Smooth muscle cell of the coronary artery (primary cell): ENCODE measurements at places on chromosomes 7 and 10. TPM values are rescaled to one million over a fixed set of nuclear protein-coding genes. Genes with fewer than 3 reads are reported as not detected.

VENTX gene
- not detected in 2 replicates for total RNA-seq

PTF1A gene
- total RNA-seq, result not detected in 2 replicates

INHBA gene
- 14.9 and 129 TPM in 2 replicates for total RNA-seq

STEAP2 gene
- total RNA-seq, result 2.6 and 48.2 TPM in 2 replicates

DYNC1I1 gene
- total RNA-seq, result 0.45 and 0.47 TPM in 2 replicates

GIMAP5 gene
- total RNA-seq, result 0.08 and 0.12 TPM in 2 replicates

PKD2L1 gene
- total RNA-seq, result not detected in 2 replicates

ZSWIM8 gene
- 40.9 and 60.0 TPM in 2 replicates for total RNA-seq

LRRD1 gene
- under 0.01 TPM in 1 of 2 replicates, not detected in the other for total RNA-seq

PRLHR gene
- not detected in 2 replicates for total RNA-seq

ANLN gene
- total RNA-seq, result 2.1 and 14.5 TPM in 2 replicates

COL1A2 gene
- total RNA-seq, result 3,805 and 4,961 TPM in 2 replicates

ENO4 gene
- total RNA-seq, result 0.35 and 0.45 TPM in 2 replicates

LAMB1 gene
- 535 and 632 TPM in 2 replicates for total RNA-seq

DPP6 gene
- total RNA-seq, result not detected in 2 replicates

CDC14C gene
- total RNA-seq, result 0.08 TPM in 1 of 2 replicates, not detected in the other

SUFU gene
- total RNA-seq, result 1.3 and 3.0 TPM in 2 replicates

RASSF4 gene
- total RNA-seq, result 10.6 and 12.5 TPM in 2 replicates

ANKRD22 gene
- total RNA-seq, result not detected in 2 replicates

HOXA6 gene
- not detected in 2 replicates for total RNA-seq

FAM53B gene
- total RNA-seq, result 5.0 and 15.6 TPM in 2 replicates

LOXL4 gene
- total RNA-seq, result 18.6 and 122 TPM in 2 replicates

RBP4 gene
- 0.15 and 0.23 TPM in 2 replicates for total RNA-seq

SPOCK2 gene
- under 0.01 and 0.12 TPM in 2 replicates for total RNA-seq

PLEKHA8 gene
- total RNA-seq, result 7.6 and 10.6 TPM in 2 replicates

LDB3 gene
- total RNA-seq, result 0.08 TPM in 1 of 2 replicates, not detected in the other

TUBAL3 gene
- not detected in 2 replicates for total RNA-seq

GSTO2 gene
- 0.47 and 1.1 TPM in 2 replicates for total RNA-seq

FAM237B gene
- total RNA-seq, result not detected in 2 replicates

SPAM1 gene
- total RNA-seq, result not detected in 2 replicates

MMP21 gene
- total RNA-seq, result 0.30 TPM in 1 of 2 replicates, not detected in the other

SYT15 gene
- 0.08 and 0.59 TPM in 2 replicates for total RNA-seq

CYP3A7 gene
- total RNA-seq, result 0.23 TPM in 1 of 2 replicates, not detected in the other

PAX4 gene
- total RNA-seq, result not detected in 2 replicates

SCIN gene
- total RNA-seq, result 0.23 and 0.75 TPM in 2 replicates

LRIT1 gene
- total RNA-seq, result not detected in 2 replicates

RGR gene
- total RNA-seq, result not detected in 2 replicates

GRID2IP gene
- not detected in 2 replicates for total RNA-seq

PSD gene
- total RNA-seq, result 0.45 and 4.8 TPM in 2 replicates

AKR1C3 gene
- total RNA-seq, result 132 and 308 TPM in 2 replicates

VAX1 gene
- total RNA-seq, result not detected in 2 replicates

VTI1A gene
- 12.2 and 19.9 TPM in 2 replicates for total RNA-seq

SPACDR gene
- total RNA-seq, result 0.38 and 0.70 TPM in 2 replicates

ECHDC3 gene
- 4.5 and 5.1 TPM in 2 replicates for total RNA-seq

TBRG4 gene
- total RNA-seq, result 38.0 and 60.4 TPM in 2 replicates

SH3PXD2A gene
- total RNA-seq, result 8.4 and 15.0 TPM in 2 replicates

EPHB6 gene
- total RNA-seq, result 1.1 and 9.9 TPM in 2 replicates

FZD8 gene
- total RNA-seq, result 5.6 and 34.9 TPM in 2 replicates

PIP gene
- not detected in 2 replicates for total RNA-seq
